GM04504 (cell line): ENCODE measurements at places on chromosomes 1 and 21.

DNA sequence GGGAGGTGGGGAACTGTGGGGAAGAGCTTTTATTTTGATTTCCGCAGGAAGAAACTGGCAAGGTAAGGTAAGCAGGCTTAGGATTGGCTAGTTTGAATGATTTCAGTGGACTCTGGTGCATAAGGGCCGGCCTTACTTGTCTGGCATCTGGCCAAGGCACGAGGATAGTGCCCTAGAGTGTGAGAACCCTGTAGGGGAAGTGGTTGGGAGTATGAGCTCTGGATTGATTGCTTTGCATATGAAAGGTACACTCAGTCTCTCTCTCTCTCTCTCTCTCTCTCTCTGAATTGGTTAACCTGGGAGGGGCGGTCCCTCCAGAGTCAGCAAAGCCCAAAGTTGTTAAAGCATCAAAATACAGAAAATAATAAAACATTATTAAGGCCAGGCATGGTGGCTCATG is 463.0 kb downstream of the SIPA1L2 start:
- DNase-seq: no peak

GRCh38 chr21:14825514-14825974 is 239.3 kb downstream of the NRIP1 start:
- DNase-seq: no peak

- DNase-seq: no peak
Observed at GRCh38 chr1:175976865-175977642, 230.0 kb downstream of the COP1 start.

DNA sequence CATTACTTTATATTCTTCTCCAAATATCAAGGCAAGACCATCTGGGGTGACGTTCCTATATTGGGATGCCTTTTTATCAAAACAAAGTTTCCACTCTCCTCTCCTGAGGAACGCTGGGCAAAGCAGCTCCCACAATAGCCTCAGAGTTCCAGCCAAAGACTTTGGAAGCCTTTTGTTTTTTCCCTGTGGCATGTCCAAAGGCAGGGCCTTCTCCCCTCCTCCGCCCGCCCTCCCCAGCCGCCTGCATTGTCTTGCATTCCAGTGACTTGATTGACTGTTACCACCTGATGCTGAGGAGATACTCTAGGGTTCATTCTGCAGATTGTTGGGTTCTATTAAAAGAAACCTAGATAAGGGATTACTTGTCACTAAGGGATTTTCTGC is 43.5 kb downstream of the PROX1 start:
- no peak for DNase-seq

- no peak for DNase-seq
Observed at GRCh38 chr1:245575710-245576109, 420.9 kb downstream of the KIF26B start.

- DNase-seq: no peak
Observed at GRCh38 chr1:77768006-77768405, 8.4 kb upstream of the USP33 start.

GRCh38 chr1:4512636-4513035 is 141.8 kb upstream of the AJAP1 start:
- no peak for DNase-seq

GRCh38 chr1:217620814-217621213 is 10.1 kb downstream of the GPATCH2 start:
- no peak for DNase-seq

DNA sequence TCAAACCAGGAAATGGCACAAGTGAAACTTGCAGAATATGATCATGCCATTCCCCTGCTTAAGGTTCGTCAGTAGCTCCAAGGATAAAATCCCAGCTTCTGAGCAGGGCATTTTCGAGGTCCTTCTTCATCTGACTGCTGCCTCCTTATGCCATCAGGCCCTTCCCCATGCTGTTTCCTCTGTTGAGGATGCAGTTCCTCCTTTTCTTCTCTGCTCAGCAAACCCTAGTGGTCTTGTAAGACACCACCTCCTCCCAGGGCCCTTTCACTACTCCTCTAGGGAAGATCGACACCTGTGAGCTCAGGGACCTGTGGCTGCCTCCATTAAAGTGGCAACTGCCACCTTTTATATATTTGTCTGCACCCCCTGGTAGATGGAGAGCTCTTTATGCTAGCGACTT is 62.1 kb upstream of the JUN start:
- DNase-seq: no peak

GRCh38 chr1:14873677-14874076 is 275.2 kb downstream of the KAZN start:
- no peak for DNase-seq

DNA sequence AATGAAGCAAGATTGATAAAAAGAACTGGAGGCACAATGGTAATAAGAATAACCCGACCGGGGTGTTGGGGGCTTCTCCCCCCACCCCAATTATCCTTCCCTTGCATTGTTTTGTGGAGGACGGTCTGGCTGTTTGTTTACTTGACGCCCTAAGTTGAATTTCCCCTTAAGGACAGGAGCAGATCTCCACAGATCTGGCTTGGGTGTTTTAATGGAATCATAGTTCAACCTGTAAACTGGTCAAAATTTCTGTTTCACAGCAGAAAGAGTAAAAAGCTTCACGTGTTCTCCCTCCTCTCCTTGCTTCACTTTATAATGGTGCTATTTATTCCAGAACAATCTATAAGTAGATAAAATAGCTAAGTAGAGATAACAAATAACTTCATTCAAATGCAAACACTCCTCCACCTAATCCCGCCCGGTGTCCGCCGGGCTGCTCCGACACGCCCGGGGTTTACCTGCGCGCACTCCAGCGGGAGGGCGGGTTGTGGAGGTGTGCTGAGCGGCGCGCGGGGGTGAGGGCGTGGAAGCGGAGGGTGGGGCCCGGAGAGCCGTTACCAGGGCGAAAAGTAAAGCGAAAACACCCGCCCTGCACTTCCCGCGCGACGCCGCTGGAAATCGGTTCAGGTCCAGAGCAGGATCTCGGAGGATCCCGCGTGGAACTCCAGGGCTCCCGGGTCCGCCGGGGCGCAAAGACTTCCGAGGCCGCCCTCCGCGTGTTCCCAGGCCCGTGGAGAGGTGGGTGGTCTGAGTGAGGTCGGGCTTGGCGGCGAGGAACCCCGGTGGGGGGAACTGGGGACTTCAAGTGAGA is 2.0 kb upstream of the ATF3 start:
- DNase-seq: no peak

- no peak for DNase-seq
Observed at GRCh38 chr1:153119491-153119971, 6.2 kb upstream of the SPRR2F start.

GRCh38 chr1:57162607-57163261 is 196.9 kb upstream of the C8B start:
- no peak for DNase-seq

GRCh38 chr1:96772972-96773371 is 51.4 kb downstream of the PTBP2 start:
- DNase-seq: no peak

GRCh38 chr1:244154508-244154871 is 103.4 kb downstream of the ZBTB18 start:
- no peak for DNase-seq

GRCh38 chr1:107926436-107927080 is 38.4 kb downstream of the VAV3 start:
- DNase-seq: no peak

DNA sequence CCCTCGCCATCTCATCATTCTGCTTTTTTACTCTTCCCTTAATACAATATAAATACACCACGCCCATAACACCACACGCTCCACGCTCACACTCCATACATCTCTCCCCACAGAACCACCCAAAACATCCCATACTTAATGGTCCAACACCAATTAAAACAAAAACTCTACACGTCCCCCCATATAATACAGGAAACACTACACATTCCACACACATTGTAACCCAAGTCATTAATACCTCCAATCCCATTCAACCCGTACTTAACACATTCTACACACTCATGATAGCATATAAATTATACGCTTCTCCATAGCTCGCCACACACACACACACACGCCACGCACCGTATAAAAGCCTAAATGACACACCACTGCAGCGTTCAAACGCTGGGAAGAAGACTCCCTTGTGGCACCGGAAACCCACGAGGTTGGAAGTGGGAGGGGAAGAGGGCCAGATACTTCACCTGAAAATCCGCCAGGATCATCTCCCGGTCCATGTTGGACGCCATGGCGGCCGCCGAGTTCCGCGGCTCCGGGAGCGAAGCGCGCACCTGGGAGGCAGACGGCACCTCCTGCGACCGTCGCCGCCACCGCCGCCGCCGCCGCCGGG is 659 bp downstream of the FAF1 start:
- no peak for DNase-seq

DNA sequence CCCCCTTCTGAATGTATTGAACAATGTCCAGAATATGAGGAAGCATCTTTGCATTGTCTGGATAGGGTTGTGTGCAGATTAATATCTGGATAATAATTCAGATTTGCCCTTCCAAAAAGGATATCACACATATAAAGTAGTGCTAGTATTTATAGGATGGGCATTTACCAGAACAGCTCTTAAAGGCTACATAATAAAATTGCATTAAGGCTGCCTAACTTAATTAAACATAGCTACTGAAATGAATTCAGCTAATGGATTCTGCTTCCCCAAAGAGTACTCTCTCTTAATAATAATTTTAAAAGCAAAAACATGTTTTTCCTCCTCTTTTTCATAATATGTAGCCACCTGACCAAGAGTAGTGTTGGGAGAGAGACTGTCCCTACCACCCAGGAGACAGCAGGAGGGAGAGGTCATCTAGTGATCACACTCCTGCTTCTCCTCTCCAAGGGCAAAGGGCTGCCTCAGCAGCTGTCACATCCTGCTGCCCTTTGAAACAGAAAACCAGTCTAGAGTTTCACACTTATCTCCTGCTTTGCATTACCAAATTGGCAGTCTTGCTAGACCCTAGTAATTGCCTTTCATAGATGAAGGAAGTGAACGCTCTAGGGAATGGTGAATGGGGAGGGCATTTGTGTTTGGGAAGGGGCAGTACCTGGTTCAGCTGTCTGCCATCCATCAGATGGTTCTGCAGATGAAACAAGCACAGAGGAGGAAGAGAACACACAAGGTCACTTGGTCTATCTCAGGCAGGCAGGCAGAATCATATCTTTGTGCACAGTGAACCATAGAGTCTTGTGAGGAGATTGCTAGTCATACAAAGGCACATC is 29.3 kb upstream of the DDAH1 start:
- no peak for DNase-seq
